ENCODE measurements at places on chromosomes 5 and 9.

- no peak for DNase-seq
These were observed 394.6 kb downstream of the ELAVL2 start for GRCh38 chr9:23431459-23431858.

DNA sequence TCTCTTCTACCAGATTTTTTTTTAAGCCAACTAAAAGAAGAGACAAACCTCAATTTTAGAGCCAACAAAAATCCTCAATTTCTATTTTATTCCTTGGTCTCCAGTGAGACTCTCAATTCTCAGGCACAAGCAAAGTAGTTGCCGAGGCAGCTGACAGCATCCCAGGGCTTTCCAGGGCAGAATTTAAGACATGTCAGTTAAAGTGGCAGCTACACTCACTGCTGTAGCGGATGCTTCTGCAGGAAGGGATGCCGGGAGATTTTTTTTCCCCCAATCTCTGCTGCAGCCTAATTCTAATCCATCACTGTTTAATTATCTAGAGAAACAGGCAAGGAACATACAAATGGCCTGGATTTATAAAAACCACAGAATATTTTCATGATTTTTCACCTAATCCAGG, 57.0 kb downstream of the TTC39B start:
- no peak for DNase-seq

GRCh38 chr5:157607371-157608161, 32.0 kb upstream of the ADAM19 start:
- no peak for DNase-seq

GRCh38 chr5:72179816-72180440, 72.7 kb downstream of the MAP1B start:
- no peak for DNase-seq

GRCh38 chr5:117594166-117594565, 1019.5 kb upstream of the SEMA6A start:
- DNase-seq, result peak; percentile 20

- no peak for DNase-seq
These were observed 7.7 kb downstream of the RAPGEF6 start for GRCh38 chr5:131627207-131627865.

GRCh38 chr9:89305868-89306267, 5.1 kb upstream of the CKS2 start:
- no peak for DNase-seq

DNA sequence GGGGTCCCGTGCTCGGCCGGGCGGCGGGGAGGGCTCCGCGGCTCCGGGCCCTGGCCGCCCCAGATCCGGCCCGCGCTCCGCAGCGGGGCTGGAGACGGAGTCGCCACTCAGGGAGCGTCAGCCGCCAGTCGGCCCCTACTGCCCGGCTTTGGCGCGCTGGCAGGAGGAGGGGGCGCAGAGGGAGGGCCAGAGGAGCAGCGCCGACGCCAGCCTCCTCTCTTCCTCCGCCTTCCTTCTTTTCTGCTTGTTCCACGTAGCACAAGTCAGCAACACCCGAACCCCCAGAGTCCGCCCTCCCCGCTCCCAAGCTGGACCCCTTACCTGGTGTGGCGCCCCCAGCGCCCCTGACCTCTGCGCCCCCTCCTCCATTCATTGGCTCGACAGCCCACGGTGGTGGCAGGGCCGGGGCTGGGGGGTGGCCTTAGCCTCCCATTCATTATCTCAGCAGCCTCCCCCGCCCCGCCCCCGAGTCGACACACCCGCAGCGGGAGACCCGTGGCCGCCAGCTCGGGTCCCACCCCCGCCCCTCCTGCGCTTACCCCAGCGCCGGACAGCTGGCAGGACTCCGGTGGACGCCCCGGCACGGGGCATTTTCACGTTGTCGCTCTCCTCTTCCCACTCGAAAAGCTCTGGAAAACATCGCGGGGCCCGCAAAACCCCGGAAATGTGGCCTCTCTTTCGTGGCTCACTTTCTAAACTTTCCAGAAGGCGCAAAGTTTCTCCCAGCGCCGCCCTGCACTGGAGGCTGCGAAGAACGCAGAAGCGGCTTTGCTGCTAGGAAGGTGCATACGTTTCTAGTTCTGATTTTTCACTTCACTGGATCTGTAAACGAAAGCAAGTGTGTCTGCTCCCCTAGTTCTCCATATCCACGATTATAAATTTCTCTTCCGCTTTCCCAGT, at the start of gene LPAR1:
LPAR1 (minus strand) TSS at position 140 of the 900 bp plus-strand sequence. CDS start 66,353 bp downstream, outside the sequence.
- DNase-seq, result no peak

DNA sequence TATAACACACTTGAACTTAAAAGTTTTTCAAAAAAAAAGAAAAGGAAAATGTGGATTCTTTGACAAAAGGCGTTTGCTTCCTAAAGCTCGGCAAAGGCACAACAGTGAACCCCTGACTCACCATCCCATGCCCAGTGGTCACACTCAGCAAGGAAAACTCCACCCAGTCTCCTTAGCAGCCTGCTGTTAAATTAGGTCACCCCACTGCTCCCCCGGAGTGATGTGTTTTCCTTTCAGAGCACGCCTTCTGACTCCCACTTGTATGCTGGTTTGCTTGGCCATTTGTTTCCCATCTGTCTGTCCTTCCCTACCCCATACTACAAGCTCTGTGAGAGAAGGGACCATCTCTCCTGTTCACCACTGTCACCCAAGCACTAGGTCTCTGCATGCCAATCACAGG, 23.8 kb downstream of the RETREG1 start:
- DNase-seq, result peak; percentile 20

GRCh38 chr9:127059030-127059429, 63.4 kb downstream of the ANGPTL2 start:
- no peak for DNase-seq

DNA sequence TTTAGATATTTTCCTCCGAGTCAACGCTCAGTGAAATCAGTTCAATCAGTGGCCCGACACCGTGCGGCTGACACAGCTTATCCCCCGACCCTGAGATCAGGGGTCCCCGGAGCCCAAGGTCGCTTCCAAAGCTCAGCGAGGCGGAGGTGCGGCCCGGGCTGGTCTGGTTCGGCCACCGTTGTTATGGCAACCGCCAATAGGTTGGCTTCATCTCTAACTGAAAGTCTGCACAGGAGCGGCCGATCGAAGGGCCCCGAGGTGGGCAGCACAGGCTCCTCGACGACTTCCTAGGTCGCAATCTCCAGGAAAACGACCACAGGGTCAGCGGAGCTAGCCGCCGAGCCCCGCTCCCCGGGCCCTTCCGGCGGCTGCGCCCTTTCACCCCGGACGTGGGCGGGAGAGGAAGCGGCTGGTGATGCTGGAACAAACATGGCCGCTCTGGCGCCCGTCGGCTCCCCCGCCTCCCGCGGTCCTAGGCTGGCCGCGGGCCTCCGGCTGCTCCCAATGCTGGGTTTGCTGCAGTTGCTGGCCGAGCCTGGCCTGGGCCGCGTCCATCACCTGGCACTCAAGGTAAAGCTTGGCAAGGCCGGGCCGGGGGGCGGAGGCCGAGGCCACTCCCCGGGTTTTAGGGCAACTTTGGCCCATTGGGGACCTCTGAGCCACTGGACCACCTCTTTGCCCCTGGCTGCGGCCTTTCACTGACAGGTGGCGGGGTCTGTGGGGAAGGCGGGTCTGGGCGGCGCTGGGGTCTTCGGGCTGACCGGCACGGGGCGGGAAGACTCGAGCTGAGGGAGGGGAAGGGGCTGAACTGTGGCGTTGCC, at the start of gene GPR107:
GPR107 (plus strand) TSS at position 403 of the 821 bp plus-strand sequence; CDS start at position 430, 27 bp downstream.
- no peak for DNase-seq

GRCh38 chr5:56148453-56148971, 84.6 kb downstream of the ANKRD55 start:
- DNase-seq, result no peak

- no peak for DNase-seq
These were observed 5.2 kb upstream of the EXOSC3 start for GRCh38 chr9:37790096-37790495.

DNA sequence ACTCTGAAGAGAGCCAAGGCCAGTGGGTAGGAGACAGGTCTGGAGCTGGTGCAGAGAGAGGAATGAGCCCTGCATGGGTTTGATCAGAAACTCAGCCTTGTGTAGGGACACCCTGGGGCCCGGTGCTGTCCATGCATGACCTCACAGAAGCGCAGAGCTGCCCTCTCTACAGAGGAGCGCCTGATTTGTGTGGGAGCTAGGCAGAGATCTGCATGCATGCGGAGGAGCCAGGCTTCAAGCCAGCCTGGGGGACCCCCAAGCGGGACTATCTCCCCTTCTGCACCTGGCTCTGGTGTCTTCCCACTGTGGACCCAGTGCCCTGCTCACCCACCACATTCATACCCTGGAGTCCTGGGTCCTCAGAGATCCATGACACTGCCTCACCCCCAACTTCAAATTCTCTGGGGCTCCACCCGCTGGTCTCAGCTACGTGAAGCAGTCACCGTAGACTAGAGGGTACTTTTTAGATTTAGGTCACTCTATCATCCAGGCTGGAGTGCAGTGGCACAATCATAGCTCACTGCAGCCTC, 2.6 kb upstream of the LCN2 start:
- DNase-seq, result no peak

GRCh38 chr9:102609461-102609860, 385.7 kb upstream of the CYLC2 start:
- DNase-seq, result no peak

GRCh38 chr5:53350991-53351770, 129.2 kb upstream of the FST start:
- DNase-seq, result no peak
